ENCODE measurements at places on chromosomes 4 and X.

GRCh38 chr4:8559524-8560264 lies 20.5 kb upstream of the GPR78 start:
- DNase-seq: no peak

DNA sequence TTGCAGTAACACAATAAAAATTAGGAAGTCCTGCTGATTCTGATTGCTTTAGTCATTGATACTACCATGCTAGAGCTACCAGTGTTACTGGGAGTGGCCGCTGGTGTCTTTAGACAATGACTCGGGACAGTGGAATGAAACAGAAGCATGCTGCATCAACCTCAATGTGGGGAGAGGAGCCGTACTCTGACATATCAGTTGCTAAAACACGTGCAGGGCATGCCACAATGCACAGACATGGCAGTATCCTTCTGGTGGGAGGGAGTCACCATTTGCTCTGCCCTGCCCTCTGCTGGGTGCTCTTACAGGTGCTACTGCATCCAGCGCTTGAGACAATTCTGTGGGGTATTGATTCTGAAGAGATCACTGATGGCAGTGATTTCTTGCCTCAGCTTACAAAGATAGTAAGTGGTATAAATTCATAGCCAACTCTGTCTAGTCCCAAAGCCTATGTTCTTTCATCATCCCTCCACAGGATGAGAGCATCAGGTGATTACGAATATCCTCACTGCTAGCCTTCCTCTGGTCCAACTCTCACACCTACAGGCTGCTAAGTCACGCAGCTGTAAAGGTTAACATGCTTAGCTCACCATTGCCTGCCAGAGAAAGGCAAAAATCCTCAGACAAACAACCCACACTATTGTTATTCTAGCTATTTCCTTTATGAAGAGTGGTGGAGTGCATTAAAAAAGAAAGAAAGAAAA lies 43.7 kb downstream of the NSG1 start:
- peak; percentile 4 for DNase-seq

- DNase-seq: no peak
Measured at GRCh38 chr4:59814402-59815010, 1385.6 kb upstream of the ADGRL3 start.

- DNase-seq: no peak
Measured at GRCh38 chr4:157832596-157832995, 340.2 kb downstream of the GASK1B start.

DNA sequence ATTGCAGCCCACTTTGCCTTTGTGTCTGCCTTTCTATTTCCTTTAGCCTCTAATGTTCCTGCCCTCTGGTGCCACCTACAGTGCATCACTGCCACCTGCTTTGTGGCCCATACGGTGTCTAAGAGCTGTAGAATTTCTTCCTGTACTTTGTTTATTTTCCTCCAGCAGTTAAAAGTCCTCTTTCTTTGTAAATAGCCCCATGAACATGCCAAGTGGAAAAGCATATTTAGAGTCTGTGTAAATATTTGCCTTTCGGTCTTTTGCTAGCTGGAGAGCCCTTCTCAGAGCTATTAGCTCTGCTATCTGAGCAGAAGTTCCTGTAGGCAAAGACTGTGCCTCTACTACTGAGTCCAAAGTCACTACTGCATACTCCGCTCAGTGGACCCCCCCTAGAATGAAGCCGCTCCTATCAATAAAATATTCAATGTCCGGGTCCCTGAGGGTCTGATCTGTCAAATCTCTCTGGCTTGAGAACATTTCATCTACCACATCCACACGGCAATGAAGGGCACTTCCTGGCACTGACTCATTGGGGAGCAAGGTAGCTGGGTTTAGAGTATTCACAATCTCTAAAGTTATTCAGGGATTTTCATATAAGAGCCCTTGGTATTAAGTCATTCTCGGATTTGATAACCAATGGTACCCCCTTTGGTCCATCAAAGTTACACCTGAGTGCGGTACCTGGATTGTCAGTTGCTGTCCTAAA lies 36.3 kb downstream of the SULT1E1 start:
- DNase-seq: peak; percentile 7
